ENCODE measurements at places on chromosomes 12 and 14. TPM values are rescaled to one million over a fixed set of nuclear protein-coding genes. Genes with fewer than 3 reads are reported as not detected.

DNA sequence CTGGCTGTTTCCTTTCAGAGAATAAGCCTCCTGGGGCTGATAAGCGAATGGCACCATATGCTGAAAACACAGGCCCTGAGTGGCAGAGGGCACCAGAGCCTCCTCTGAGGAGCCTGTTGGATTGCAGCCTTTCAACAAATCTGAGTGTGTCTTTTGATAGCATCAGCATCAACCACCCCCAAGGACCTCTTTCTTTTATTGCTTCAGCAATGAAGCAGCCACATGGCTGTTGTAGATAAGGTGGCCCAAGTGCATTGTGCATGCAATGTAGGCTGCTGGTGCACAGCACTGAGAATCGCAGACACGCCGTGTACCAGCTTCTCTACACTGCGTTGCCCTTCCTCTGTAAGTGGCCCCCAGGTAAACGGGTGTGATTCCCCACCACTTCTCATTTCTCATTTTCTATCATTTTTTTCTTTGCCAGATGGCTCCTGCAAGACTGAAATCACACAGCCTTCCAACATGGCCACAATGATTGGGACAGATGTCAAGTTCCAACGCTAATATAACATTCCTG, 191.7 kb downstream of the DAD1 start:
- no peak for DNase-seq

GRCh38 chr12:79452906-79453305, 237.9 kb downstream of the PAWR start:
- DNase-seq = no peak

Gene ACOT6
- not detected for total RNA-seq

Gene SLC10A1
- total RNA-seq = not detected

Gene OAS3
- 28.0 TPM for total RNA-seq

- DNase-seq = no peak
These were observed 33.2 kb downstream of the SRGAP1 start for GRCh38 chr12:63877693-63878092.

Gene ANO2
- total RNA-seq = not detected

DNA sequence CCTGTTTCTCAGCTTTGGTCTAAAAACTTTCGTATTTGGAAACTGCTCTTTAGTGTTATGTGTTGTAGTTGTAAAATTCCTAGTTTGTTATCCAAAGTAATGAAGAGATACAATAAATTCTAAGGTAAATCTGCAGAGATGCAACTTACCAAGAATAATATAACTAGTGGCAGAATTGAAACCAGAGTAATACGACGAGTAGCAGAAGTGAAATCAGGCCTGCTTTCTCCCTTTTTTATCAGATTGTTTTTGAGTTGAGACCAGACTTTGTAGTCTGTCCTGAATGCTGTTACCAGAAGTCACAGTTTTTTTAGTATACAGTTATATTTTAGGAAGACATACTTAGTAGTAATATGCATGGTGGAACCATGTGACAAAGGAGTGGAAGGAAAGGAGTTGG, 12.5 kb downstream of the PAPOLA start:
- DNase-seq = no peak

DNA sequence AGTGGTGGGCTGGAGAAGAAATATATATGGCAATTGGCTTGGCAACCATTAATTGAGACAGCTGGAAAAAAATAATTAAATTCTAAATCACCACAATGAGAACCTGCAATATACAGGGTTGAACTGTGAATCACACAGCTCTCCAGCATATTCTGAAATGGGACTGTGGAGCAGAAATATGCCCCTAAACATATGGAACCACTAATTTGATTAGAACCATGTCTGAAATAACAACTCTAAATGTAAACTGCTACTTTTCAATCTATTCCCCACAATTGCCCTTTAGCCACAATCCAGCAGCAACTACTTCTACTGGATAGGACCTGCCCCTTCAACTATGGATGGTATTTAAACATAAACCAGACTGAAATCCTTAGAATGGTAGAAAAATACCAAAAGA, 330.4 kb downstream of the TRHDE start:
- DNase-seq = no peak

- no peak for DNase-seq
These were observed 9.8 kb upstream of the ARF6 start for GRCh38 chr14:49882826-49883694.

DNA sequence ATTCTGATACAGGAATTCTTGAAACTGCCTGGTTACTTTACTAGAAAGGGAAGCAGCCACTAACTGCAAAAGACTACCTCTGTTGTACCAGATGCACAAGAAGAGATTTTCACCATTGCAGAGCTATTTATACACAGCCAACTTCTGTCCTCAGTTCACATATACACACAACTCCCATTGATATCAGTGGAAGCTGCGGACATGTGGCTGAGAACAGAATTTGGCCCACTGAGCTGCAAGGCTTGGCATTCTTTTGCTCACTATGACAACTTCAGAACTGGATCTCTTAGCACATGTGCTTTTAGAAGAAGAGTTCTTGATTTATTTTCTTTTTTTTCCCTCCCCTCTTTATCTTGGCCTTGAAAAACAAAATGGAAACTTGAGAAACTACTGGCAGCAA, 28.3 kb downstream of the PTPRO start:
- no peak for DNase-seq

DNA sequence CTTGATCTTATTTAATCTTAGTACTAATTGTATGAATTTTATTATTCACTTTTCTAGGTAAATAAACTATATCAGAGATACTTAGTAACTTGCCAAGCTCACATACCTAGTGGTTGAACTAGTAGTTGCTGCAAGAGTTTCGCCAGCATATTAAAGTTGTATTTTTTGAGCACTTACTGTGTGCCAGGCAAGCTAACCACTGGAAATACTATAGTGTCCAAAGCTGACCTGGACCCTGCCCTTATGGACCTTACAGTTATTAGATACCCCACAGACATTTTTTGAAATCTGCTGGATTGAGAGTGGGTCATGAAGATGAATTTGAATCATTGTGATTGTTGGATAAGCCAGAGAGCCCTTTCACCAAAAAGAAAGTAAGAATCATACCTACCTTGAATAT, 125.0 kb downstream of the RAD51B start:
- no peak for DNase-seq

DNA sequence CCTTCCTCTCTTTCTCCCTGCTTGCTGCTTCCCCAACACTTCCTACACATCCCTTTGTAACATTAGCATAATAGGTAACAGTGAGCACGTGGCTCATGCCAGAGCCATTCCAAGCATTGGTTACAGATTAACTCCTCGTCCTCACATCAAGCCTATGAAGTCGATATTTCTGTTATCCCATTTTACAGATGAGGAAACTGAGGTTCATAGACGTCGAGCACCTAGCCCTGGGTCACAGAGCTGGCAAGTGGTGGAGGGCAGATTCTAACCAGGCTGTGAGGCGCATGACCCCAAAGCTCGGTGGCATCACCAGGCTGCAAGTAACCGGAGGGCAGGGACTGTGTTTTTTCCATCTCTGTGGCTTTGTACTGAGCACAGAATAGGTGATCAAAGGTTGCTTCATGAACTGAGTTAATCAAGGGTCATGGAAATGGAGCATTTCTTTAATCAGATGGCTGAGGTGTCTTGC, 5.7 kb upstream of the SERPINA1 start:
- DNase-seq = no peak

DNA sequence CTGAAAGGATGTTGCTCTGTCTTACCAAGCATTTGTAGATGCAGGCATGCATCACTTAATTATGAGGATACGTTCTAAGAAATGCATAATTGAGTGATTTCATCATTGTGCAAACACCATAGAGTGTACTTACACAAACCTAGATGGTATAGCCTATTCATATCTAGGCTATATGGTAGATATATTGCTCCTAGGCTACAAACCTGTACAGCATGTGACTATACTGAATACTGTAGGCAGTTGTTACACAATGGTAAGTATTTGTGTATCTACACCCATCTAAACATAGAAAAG, 75.9 kb downstream of the IFT81 start:
- DNase-seq = no peak

Gene FRS2
- total RNA-seq = 7.9 TPM

DNA sequence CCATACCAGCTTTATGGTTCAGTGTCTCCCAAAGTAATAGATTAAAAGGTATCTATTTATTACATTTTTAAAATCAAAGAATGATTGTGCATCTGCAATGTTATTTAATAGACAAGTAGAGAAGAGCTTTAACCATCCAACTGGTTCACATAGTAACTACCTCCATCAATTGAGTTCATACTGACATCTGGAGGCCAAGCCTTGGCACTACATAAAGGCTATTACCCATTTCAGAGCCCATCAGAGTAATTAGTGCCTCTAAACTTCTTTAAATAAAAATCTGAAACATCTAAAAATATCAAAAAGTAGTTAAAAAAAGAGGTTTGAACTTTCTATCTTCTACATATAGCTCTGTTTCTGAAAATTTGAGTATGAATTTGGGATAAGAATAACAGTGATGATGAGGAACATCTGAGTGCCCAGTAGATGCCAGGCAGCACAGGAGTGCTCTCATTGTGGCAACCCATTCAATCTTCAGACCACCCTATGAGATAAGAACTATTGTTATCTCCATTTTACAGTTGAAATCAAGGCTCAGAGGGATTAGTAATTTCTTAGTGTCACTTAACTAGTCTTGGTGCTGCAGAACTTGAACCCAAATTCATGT, 132.9 kb upstream of the DAAM1 start:
- peak; percentile 54 for DNase-seq

All from activated naive CD4-positive, alpha-beta T cell treated with anti-CD3 and anti-CD28 coated beads for 36 hours (primary cell).